Right ventricle myocardium inferior (tissue), 1 donor: ENCODE measurements at places on chromosomes 11 and 22. TPM values are rescaled to one million over a fixed set of nuclear protein-coding genes. Genes with fewer than 3 reads are reported as not detected.

The NPTXR gene
- 19.7 TPM for total RNA-seq

DNA sequence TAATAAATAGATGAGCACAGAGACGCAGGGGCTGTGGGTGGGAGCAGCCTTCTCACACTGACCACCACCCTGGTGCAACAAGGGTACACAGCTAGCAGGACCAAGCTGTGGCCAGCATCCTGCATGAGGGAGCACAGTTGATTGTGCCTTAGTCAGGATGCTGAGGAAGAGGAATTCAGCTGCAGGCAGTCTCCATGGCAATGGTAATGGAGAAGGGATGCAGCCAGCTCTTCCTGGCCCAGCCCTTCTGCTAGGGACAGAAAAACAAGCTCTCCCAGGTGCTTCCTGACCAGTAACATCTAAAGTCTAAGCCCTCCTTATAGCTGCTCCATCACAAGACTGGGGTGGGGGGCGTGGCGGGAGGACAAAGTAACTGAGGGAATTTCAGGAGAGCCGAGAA is 363.5 kb downstream of the BUD13 start:
- no peak for DNase-seq

DNA sequence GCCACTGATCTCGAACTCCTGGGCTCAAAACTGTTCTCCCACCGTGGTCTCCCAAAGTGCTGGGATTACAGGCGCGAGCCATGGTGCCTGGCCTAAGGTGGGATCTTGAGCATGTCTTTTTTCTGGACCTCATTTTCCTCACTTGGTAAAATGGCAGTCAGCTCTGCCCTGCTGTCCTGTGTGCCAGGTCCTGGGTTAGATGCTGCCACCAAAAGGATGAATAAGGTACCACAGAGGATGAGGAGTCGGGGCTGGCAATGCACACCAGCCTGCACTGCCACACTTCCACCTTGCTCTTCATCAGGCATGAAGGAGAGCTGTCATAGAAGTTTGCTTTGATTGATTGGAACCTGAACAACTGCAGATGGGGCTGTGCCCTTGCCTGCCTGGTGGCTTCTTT is 32.3 kb downstream of the ACO2 start:
- no peak for DNase-seq

The PKDREJ gene
- total RNA-seq: 0.08 TPM

- DNase-seq: no peak
These were observed 1401.9 kb downstream of the FAM181B start for GRCh38 chr11:81331611-81332235.

GRCh38 chr11:18384157-18384641 is 10.2 kb upstream of the LDHA start:
- no peak for DNase-seq

DNA sequence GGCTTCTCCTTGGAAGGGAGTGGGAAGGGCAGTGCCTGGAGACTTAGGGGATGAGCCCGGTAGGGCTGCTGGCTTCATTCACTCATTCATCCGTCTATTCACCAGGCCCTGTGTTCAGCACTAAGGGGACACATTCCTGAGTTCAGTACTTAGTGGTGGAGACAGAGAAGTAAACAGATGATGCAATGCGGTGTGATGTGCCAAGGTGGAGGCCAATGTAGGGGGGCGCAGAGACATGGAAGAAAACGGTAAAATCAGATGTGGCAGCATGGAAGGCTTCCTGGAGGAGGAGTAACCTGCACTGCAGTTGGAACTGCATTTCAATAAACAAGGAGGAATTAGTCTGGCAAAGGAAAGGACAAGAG is 21.3 kb downstream of the GRIK4 start:
- peak; percentile 44 for DNase-seq

The SNU13 gene
- total RNA-seq: 216 TPM

GRCh38 chr22:27814993-27815392 is 13.4 kb upstream of the MN1 start:
- peak; percentile 7 for DNase-seq

DNA sequence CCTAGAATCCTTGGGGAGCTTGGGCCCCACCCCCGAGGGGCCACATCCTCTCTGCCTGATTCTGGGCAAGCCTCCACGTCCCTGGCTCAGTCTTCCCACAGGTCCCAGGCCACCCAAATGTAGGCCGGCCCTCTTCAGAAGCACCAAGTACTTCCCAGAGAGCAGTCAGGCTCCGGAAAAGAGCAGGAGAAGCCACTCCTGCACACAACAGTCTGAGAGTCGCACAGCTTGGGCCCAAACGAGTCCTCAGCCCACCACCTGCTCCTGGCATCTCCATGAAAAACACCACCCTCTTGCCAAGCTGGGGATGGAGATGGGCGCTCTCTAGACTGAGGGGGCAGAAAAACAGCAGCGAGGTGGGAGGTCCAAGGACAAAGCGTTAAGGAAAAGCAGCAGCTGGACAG is 15.4 kb downstream of the EHD1 start:
- DNase-seq: peak; percentile 83

The FAM180B gene
- total RNA-seq: 0.22 TPM

The NXPE1 gene
- not detected for total RNA-seq

DNA sequence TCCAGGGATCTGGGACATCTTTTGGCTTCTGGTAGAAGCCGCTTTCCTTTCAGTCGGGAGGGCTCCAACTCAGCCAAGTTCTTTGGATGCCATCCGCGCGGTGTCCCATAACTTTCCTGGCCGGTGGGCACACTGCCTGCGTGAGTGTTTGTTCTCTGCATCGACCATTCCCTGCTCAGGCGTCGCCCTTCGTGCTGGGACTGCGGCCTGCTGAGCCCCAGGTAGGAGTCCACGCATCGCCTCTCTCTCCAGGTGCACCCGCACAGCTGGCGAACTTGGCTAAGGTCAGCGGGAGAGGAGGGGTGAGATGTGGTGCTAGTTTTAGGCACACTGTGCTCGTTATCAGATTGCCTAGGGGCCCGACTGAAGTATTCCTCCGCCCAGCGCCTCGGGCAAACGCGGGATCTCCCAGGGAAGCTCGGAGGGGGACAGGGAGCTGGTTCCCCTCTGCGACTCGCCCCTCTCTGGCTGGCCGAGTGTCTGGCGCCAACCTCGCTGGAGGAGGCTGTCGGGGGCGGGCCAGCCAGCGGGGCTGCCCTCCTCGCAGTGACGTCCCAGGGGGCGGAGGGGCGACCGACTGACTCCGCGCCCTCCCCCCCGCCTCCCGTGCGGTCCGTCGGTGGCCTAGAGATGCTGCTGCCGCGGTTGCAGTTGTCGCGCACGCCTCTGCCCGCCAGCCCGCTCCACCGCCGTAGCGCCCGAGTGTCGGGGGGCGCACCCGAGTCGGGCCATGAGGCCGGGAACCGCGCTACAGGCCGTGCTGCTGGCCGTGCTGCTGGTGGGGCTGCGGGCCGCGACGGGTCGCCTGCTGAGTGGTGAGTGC is at the start of gene LAYN:
Gene LAYN, plus strand, starts transcription at position 607 of the 823 bp plus-strand sequence. Its CDS starts 124 bp downstream, at position 731.
- DNase-seq: peak; percentile 68

DNA sequence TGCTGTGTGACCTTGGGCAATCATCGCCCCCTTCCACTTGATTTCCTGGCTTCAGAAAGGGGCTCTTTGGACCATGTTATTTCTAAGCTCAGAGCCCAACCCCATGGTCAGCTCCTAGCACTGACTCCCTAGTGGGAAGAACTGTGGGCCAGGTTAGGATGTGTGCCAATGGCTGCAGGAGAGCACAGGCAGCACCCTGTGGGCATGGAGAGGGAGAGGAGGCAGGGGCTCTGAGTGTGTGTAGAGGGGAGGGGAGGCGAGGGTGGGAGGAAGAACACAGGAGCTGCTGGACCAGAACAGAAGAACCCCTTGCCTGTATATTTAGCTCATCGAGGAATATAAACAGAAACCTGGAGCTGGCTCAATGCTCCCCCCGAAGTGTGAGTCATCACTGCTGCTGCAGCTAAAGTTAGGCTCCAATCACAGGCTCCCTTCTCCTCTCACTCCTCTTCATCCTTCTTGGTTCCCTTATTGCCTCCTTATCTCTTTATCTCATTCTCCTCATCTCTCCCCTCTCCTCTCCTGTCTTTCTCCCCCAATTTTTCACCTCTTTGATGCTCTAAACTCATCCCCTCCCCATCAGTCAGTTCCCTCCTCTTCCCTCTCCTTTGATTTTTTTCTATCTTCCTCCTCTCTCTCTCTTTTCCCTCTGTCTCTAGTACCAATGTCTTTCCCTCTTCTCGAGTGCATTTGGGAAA is 14.5 kb upstream of the RPS19BP1 start:
- no peak for DNase-seq

DNA sequence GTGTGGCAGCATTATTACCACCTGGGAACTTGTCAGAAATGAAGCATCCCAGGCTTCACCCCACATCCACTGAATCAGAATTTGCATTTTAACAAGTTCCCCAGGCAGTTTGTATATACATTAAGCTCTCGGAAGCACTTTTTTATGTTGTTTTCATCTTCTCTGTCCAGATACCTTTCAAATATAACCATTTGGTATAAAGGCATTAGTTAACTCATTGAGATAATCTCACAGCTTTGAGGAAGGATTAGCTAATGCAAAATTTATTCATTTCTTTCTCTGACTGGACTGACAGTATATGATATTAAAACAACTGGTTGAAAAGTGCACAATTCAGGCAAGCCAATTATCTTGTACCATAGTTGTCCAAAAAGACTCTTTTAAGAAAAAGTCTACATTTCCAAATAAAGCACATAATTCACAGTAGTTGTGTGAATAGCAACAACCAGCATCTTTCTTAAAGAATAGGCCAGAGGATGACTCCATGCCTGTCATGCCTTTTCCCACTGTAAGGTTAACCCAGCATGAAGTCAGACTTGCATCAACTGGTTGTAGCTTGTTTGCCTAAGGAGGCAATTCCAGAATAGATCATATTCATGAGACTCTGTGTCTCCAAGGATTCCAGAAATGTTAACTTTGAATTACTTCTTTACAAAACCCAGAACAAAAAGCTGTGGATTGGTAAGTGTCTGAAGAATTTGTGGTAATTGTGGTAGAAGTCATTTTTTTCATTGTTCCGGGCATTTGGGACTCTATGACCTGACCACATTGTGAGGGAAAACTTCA is 254.3 kb upstream of the SESN3 start:
- no peak for DNase-seq

GRCh38 chr22:48945621-48946458 is 881.8 kb downstream of the BRD1 start:
- no peak for DNase-seq

DNA sequence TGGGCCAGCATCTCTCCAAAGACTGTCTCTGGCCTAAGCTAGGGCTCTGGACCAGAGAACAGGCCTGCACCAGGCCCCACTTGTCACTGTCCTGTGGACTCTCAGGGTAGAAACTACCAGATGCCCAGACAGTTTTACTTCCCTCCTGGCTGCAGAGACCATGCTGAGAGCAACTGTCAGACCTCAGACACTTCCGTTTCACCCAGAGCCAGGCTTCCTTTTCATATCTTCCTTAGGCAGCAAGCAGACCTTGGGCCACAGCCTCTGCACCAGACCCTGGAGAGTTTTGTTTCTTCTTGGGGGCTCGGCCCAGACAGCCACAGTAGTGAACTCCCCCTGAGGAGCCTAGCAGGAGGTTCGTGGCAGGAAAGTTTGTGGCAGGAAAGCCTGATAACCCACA is 12.1 kb upstream of the FCHSD2 start:
- no peak for DNase-seq

GRCh38 chr22:17814830-17815229 is 40.6 kb upstream of the BID start:
- no peak for DNase-seq

- no peak for DNase-seq
These were observed 86.7 kb downstream of the C11orf58 start for GRCh38 chr11:16825101-16825500.

- DNase-seq: no peak
These were observed 134.1 kb downstream of the SLC17A6 start for GRCh38 chr11:22472306-22472705.

DNA sequence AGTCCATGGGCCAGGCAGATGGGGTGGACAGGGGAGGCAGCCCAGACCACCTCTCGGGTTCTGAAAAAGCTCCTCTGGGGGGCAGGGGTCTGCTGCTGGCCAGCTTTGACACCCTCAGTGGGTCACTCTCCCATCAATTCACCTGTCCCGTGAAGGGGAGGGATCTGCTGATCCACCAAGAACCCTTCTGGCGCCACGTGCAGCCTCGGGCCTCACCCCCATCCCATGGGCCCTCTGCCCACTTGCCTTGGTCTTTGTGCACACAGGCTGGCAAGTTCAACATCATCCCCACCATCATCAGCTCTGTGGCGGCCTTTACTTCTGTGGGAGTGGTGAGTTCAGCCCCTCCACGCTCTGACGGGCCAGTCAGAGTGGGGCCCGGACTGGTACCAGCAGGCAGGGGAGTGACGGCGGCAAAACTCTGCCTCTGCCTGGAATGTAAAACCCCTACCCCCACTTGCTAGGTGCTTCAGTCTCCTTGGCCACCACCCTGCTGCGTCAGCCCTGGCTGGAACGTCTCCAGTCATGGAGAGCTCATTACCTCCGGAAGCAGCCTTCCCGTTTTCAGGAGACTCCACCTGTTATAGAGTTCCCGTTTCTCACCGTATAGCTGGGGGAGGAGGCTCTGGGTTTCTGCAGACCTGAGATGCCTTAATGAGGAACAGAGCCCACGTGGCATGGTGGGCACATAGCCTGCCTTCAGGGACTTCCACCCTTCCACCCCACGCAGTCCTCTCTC is 12.7 kb downstream of the PRG3 start:
- no peak for DNase-seq

- no peak for DNase-seq
These were observed 1.1 kb upstream of the DNAJC4 start for GRCh38 chr11:64229090-64229743.

The CECR2 gene
- 6.4 TPM for total RNA-seq

The OR56A1 gene
- total RNA-seq: not detected

GRCh38 chr11:65206441-65206841 is 24.7 kb downstream of the CAPN1 start:
- no peak for DNase-seq

GRCh38 chr22:32469799-32470212 is 4.8 kb upstream of the FBXO7 start:
- DNase-seq: no peak

GRCh38 chr11:70420008-70420464 is 21.7 kb downstream of the CTTN start:
- DNase-seq: no peak

The KLHL35 gene
- 0.68 TPM for total RNA-seq

- peak; percentile 74 for DNase-seq
These were observed 107.2 kb downstream of the MPPED2 start for GRCh38 chr11:30478923-30479322.
